ENCODE measurements at places on chromosomes 2 and 18.

- DNase-seq: no peak
Observed at GRCh38 chr2:241857041-241857541, 1.6 kb downstream of the PDCD1 start.

- DNase-seq: peak; percentile 10
Observed at GRCh38 chr2:150589681-150590080, 102.2 kb upstream of the RND3 start.

GRCh38 chr18:78773303-78773755 is 206.3 kb upstream of the SALL3 start:
- no peak for DNase-seq

GRCh38 chr2:158907926-158908456 is 60.4 kb upstream of the TANC1 start:
- DNase-seq: no peak

GRCh38 chr2:160388464-160389263 is 104.9 kb downstream of the RBMS1 start:
- no peak for DNase-seq

GRCh38 chr2:224775647-224776046 is 59.5 kb upstream of the CCDC195 start:
- no peak for DNase-seq

DNA sequence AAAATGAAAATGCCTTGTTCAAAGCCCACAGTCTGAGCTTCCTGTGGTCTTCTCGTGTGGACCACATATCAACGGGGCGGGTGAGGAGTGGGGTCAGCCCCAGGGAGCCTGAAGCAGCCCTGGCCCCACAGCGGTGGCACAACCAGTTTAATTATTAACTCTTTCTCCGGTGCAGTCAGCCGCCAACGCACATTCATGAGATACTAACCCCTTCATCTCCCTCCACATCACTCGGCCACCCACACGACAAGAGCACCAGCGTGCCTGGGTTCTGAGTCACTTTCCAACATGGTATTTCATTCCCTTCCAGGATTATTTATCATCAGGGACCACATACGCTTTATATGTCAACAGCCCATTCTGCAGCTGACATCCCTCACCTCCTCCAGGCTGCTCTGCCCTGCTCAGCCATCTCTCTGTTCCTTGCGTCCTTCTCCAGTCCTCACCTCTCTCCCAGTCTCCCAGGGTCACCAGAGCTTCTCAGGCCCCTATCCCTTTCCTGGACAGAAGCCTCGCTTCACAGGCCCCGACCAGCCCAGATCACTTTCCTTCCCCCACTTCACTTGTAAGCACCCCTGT is 48.0 kb upstream of the ID2 start:
- no peak for DNase-seq

- no peak for DNase-seq
Observed at GRCh38 chr2:63029058-63029457, 21.6 kb upstream of the OTX1 start.

DNA sequence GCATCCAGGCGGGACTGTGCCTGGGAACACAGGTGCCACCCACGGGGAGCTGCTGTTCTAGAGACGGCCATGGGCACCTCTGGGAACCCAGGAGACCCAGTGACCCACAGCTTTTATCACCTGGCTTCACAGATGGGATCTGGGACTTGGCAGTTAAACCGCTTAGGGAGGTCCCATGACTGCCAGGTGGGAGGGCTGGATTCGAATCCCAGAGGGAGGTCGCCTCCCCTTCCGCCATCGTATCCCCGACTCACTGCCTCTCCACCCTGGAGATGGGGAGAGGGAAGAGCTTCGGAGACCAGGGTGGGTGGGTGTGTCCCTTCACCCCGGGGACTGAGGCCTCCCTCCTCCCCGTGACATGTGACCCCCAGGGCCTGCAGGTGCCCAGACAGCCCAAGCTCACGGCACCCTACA is 169.4 kb downstream of the RTP5 start:
- DNase-seq: no peak

GRCh38 chr2:231191896-231192872 is 6.2 kb upstream of the ARMC9 start:
- no peak for DNase-seq

- no peak for DNase-seq
Observed at GRCh38 chr2:101679037-101679726, 18.3 kb upstream of the MAP4K4 start.

- DNase-seq: no peak
Observed at GRCh38 chr2:70927138-70927537, 8.6 kb upstream of the ATP6V1B1 start.
